Mesenteric fat pad (tissue), 1 donor: ENCODE measurements at places on chromosomes 6 and 20.

GRCh38 chr6:43016176-43016942 is 2.3 kb downstream of the KLHDC3 start:
- DNase-seq, result no peak

- DNase-seq, result no peak
Observed at GRCh38 chr6:112253841-112254816, at the start of gene LAMA4. Gene LAMA4, minus strand, starts transcription at chr6:112254567. Its CDS starts 417 bp downstream, at chr6:112254150.

- DNase-seq, result no peak
Observed at GRCh38 chr6:158292016-158292415, 20.2 kb upstream of the TULP4 start.

DNA sequence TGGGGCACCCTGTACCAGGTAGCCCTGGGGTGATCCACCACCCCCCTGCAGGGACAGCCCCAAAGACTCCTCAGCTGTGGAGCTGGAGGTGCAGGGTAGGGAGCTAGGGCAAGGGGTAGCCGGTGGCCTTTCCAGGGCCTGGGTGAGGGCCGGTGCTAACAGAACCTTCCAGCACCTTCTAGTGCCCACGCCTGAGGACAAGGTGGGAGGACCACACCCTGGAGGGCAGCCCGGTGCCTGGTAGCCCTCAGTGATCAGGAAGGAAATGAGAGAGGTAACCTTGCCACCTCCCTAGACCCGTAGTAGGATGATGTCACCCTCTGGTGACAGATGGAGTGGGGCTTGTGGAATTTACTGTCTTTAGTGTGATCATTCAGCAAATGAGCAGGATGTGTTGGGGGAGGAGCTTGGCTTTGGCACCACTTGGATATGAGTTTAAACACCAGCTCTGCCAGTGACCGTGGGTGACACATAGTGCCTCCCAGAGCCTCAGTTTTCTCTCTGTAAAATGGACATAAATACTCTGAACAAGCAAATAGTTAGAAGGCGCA is 187.7 kb downstream of the NFATC2 start:
- no peak for DNase-seq
